ENCODE measurements at places on chromosomes 5 and 9. TPM values are rescaled to one million over a fixed set of nuclear protein-coding genes. Genes with fewer than 3 reads are reported as not detected.

IGFBPL1 gene
- polyA plus RNA-seq, result 0.80 TPM

- no peak for DNase-seq
Observed at GRCh38 chr5:37506722-37507121, 127.6 kb downstream of the WDR70 start.

DNA sequence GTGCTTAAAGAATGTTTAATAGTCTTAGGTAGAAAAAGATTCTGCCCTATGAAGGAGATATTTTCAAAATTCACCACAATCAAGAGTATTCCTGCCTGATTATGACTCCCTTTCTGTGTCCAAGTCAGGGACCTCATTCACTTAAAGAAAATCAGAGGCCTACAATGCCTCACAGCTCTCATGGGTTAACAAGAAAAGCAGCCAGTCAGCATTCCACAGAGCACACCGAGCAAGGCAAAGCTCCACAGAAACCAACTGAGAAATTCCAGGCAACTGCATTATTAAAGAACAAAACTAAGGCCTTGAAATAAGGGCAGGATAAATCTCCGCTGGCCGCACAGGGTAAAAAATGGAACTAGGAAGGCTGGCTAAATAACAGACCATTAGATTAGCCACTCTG, 161.1 kb downstream of the TARS1 start:
- peak; percentile 53 for DNase-seq

DNA sequence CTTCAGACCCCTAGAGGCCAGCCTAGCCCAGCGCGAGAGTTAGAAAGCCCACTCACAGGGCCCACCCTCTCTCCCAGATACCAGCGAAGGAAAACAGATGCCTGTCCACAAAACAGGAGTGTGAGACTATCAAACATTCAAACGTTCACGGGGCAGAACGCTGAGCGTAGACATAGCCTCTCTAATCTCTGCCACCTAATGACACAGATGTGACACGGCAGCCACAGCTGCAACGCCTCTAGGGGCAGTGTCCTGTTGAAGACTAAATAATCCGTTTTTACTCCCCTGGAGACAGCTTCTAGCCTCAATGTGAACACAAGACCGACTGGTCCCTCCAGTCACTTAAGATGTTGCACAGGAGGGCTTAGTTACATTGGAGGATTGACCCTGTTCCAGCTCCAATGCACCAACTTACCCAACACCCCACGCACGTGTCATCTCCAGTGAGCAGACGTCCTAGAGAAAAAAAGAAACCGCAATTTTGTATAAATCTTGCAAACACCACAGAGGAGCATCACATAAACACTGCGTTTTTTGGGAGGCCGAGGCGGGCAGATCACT, 14.3 kb downstream of the DIPK1B start:
- no peak for DNase-seq

DNA sequence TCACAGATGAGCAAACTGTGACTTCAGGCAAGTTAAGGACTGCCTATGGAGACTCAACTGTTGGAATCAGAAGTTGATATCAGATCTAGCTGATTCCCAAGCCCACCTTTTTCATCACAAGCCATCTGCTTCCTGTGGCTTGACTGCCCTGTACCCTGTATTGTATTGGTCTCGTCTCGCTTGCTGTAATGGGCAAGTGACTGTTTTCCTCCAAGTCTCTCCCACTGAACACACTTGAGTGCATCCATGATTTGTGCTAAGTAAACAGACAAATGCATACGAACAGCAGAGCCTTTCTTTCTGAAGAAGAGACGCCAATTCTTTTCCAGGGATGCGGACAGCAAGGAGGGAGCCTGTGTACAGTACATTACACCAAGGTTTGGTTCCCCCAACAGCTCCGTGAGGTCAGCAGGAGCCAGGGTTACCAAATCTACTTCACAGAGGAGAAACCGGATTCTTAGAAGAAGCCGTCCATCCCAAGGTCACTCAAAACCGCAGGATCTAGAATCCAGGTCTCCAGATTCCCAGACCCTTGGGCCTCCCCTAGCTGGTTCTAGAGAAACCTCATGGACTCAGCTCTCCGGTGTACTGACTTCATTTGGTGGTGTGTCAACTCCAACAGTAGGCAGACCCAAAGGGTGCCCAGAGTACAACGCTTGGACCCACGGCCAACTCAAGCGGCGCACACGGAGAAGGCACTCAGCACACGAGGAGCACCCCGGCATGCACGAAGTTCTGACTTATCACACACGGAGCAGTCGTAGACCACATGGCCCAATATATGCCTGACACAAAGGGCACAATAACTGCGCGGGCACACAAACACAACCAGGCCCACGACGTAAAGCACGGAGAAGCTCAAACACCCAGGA, 1.1 kb downstream of the BAG1 start:
- DNase-seq, result peak; percentile 5

NIM1K gene
- 0.46 TPM for polyA plus RNA-seq

GRCh38 chr5:141877356-141878185, 639 bp downstream of the PCDH1 start:
- no peak for DNase-seq

GRCh38 chr9:115540091-115540490, 422.1 kb upstream of the TNC start:
- DNase-seq, result no peak

PTPN3 gene
- polyA plus RNA-seq, result 47.5 TPM

- DNase-seq, result no peak
Observed at GRCh38 chr9:123109540-123110279, 76.2 kb downstream of the GPR21 start.

COL27A1 gene
- polyA plus RNA-seq, result 33.9 TPM

SPINK6 gene
- not detected for polyA plus RNA-seq

ZNF346 gene
- polyA plus RNA-seq, result 22.4 TPM

GRCh38 chr5:139919308-139919707, 123.7 kb downstream of the PSD2 start:
- DNase-seq, result no peak

Measured in right renal pelvis (tissue), 4 donors.